ENCODE measurements at places on chromosomes 1 and 21.

- DNase-seq, result peak; percentile 56
Observed at GRCh38 chr1:45326627-45327623, at the start of gene HPDL. Gene HPDL (plus strand): TSS chr1:45326895. CDS start chr1:45327149, 254 bp downstream.

GRCh38 chr1:207027206-207027777 lies 5.3 kb downstream of the C1orf116 start:
- no peak for DNase-seq

GRCh38 chr1:6409053-6409452 lies 10.7 kb downstream of the HES2 start:
- no peak for DNase-seq

GRCh38 chr1:226131639-226132038 lies 54.9 kb downstream of the ACBD3 start:
- DNase-seq, result no peak

GRCh38 chr21:36860736-36861594 lies 105.5 kb downstream of the HLCS start:
- DNase-seq, result no peak

GRCh38 chr21:15309022-15309590 lies 244.3 kb upstream of the NRIP1 start:
- no peak for DNase-seq

DNA sequence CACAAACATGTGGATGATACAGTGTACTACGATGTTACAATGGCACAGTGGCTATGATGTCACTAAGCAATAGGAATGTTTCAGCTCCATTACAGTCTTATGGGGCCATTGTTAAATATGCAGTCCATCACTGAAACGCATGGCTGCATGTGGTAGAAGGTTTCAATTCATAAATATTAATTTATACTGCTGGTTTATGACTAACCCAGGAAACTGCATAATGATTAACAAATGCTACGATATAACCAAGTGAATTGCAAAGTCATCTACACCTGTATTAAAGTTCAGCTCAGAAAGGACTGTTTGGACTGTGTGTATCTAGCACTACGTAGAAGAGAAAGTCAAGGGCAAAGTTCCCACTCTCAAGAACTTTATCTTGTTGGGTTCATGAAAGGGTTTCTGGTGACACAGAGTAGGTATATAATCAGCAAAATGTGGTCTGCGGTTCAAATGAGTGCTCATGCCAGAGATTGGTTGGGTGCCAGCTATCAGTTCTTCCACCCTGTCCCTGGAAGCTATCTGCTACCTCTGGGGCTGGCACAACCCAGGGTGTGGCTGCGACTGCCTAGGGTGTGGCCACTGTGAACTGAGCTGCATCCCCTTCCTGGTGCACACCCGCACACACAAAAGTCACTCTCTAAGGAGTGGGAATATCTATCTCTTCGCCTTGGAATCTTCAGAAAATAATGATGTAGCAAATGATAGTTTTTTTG lies 14.8 kb downstream of the MGST3 start:
- no peak for DNase-seq

GRCh38 chr21:25281134-25281533 lies 326.1 kb downstream of the MRPL39 start:
- no peak for DNase-seq
